AG04450 (cell line): ENCODE measurements at places on chromosomes 3 and 15.

DNA sequence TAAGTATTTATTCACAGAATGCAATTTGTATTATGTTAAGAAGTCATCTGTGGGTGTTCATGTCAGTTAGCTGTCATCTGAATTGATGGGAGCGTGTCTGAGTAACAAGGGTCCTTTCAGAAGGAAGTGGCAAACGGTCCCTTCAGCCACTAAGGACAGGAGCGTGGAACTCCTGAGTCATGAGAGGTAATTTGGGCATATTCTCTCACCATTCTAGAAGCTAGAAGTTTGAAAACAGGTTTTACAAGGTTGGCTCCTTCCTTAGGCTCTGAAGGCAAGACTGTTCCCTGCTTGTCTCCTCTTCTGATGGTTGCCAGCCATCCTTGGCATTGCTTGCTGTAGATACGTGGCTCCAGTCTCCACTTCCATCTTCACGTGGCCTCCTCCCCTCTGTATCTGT, 19.7 kb downstream of the ABHD2 start:
- DNase-seq: no peak

DNA sequence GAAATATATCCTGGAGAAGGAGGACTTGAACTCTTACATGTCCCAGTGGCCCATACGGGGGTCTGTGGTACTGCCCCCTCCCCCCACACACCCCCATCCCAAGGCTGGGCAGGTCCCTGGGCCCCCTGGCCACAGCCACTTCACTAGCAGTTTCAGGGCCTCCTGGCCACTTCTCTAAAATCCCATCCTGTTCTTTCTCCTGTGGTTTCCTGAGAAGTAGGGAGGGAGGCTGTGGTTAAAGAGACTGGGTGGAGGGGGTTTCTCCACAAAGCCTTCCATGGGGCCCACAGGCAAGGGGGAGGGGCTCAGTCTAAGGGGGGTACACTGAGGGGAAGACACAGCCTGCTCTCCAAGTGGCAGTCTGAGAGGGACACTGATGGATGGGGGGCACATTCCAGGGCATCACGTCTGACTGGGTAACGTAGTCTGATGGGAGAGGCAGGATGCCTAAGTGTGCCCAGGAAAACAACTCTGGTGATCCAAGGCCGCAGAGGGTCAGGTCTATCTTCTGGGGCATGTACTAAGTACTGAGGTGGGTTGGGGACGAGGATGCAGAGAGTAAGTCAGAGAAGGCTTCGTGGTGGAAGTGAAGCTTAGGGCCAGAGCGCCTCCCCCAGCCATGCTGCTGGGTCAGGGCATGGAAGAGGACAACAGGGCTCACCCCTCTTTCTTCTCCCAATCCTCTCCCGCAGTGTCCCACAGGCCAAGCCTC, 48.0 kb upstream of the C15orf39 start:
- no peak for DNase-seq

- no peak for DNase-seq
Observed at GRCh38 chr3:187334904-187335303, 33.3 kb upstream of the RTP4 start.

GRCh38 chr3:42743204-42743995, 29.7 kb downstream of the CCDC13 start:
- no peak for DNase-seq

- no peak for DNase-seq
Observed at GRCh38 chr3:107425033-107425432, 47.8 kb downstream of the CCDC54 start.

DNA sequence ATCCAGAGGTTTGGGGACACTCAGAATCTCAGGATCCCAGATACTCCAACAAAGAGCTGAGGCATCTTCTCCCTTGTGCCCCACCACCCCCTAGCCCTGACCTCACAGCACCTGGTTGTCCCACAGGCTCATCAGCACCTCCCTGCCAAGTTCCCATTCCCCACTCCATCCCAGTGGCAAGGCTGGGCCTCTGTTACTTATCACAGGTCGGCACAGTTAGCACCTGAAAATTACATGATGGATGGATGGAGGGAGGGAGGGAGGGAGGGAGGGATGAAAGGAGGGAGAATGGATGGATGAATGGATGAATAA, 12.8 kb downstream of the MYL3 start:
- DNase-seq: no peak

GRCh38 chr3:139135657-139136056, 91.0 kb upstream of the PRR23C start:
- DNase-seq: no peak

- no peak for DNase-seq
Observed at GRCh38 chr15:75023872-75024636, 664 bp downstream of the PPCDC start.

DNA sequence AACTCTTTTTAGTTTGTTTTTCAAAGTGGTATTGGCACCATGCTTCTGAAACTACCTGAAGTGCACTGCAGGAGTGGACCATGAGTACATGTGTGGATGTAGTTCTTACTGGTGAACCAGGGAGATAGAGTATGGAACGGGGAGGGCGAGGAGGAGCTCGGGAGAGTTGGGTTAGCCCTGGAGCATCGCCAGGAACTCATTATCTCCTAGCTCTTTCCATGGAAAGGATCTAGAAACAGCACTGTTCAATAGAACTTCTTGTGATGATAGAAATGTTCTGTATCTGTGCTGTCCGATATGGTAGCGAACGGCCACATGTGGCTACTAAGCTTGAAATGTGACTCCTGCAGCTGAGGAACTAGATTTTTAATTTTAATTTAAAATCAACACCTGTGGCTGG, 47.3 kb downstream of the VGLL4 start:
- no peak for DNase-seq
